Effector memory CD8-positive, alpha-beta T cell (primary cell): ENCODE measurements at places on chromosomes 16 and 17.

DNA sequence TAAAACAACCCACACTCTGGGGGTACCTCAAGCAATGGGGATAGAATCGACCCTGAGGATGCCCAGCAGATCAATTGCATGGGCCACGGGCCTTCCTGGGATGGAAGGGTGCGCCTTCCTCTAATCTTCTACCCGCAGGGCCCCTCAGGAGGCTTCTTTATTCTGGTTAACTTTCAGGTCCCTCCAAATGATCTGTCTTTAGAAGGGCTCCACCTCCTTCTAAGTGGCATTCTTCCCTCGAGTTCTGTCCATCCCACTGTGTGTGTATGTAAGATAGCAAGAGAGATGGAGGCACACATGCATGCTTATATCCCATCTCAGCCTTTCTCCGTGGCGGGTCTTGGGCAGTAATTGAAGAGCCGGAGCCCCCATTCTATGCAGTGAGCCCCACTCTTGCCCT, 125.7 kb downstream of the MRM1 start:
- peaks cover 54% of the 10 kb centered on the region for H3K4me1 ChIP-seq
- DNase-seq: no peak
- H3K36me3 ChIP-seq: peaks cover 10% of the 10 kb centered on the region
- peak overlapping the region; percentile 89 for H3K27ac ChIP-seq

GRCh38 chr16:88651276-88651988, 579 bp upstream of the CYBA start:
- peaks cover 23% of the 10 kb centered on the region for H3K4me1 ChIP-seq
- peak; percentile 75 for DNase-seq
- no peaks in the 10 kb centered on the region for H3K27me3 ChIP-seq
- H3K36me3 ChIP-seq: peaks cover 70% of the 10 kb centered on the region

DNA sequence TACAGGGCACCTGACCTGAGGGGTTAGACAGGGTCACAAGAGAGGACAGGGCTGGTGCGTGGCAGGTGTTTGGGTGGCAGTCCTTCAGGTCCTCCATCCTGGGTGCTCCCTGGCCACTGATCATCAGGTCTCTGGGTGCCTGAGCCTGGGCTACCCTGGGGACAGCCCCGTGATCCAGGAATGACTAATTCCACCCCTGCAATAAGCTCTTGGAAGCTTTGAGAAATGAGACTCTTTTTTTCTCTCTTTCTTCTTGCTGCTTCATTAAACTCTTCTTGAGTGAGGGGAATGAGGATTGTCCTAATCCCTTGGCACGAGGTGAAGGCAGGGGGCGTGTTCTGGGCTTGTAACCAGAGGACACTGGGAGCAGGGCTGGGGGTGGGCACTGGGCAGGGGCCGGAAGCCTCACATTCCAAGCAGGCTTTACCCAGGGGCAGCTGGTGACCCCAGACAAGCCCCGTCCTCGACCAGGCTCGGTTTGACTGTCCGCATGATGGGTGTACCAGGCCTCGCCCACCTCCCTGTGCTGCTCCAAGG, 21.4 kb upstream of the SPNS2 start:
- peaks cover 2% of the 10 kb centered on the region for H3K36me3 ChIP-seq
- DNase-seq: no peak
- H3K27me3 ChIP-seq: no peaks in the 10 kb centered on the region
- peaks cover 14% of the 10 kb centered on the region for H3K4me1 ChIP-seq

GRCh38 chr17:66776999-66777688, 57.8 kb upstream of the CACNG5 start:
- no peak for DNase-seq
- H3K4me1 ChIP-seq: no peaks in the 10 kb centered on the region
- peaks cover 6% of the 10 kb centered on the region for H3K36me3 ChIP-seq
- H3K4me3 ChIP-seq: no peak overlapping the region

GRCh38 chr17:42436391-42436790, 13.3 kb upstream of the CAVIN1 start:
- peaks cover under 1% of the 10 kb centered on the region for H3K4me1 ChIP-seq
- H3K27ac ChIP-seq: no peak overlapping the region
- no peak for DNase-seq
- no peaks in the 10 kb centered on the region for H3K27me3 ChIP-seq

DNA sequence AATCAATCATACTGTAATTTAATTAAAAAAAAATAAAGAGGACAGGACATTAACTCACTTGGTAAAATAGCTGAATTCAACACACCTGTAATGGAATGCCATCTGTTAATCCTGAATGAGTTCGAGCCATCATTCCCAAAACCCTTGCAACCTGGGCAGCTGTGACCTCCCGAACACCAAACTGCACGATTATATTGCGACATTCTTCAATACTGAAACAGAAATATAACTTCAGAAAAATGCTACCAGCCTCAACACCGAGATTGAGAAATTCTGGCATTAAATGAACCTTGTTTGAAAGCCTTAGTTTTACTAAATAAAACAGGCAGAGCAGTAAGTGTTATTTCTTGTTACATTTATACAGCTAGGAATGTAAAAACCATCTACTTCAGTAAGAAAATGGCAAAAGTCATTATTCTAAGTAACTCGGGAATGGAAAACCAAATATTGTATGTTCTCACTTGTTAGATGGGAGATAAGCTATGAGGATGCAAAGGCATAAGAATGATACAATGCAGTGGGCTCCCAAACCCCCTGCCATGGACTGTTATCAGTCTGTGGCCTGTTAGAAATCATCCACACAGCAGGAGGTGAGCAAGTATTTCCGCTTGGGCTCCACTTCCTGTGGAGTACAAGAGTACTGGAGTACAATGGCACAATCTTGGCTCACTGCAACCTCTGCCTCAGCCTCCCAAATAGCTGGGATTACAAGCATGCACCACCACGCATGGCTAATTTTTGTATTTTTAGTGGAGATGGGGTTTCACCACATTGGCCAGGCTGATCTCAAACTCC, 46.5 kb downstream of the CNOT1 start:
- no peaks in the 10 kb centered on the region for H3K27me3 ChIP-seq
- H3K4me1 ChIP-seq: no peaks in the 10 kb centered on the region
- DNase-seq: no peak

GRCh38 chr16:56369202-56369601, 56.1 kb downstream of the AMFR start:
- H3K4me3 ChIP-seq: no peak overlapping the region
- peaks cover 41% of the 10 kb centered on the region for H3K36me3 ChIP-seq
- DNase-seq: no peak
- no peaks in the 10 kb centered on the region for H3K27me3 ChIP-seq
- peaks cover 8% of the 10 kb centered on the region for H3K4me1 ChIP-seq

- H3K27me3 ChIP-seq: no peaks in the 10 kb centered on the region
- H3K27ac ChIP-seq: no peak overlapping the region
- H3K36me3 ChIP-seq: peaks cover 40% of the 10 kb centered on the region
- H3K4me3 ChIP-seq: no peak overlapping the region
These were observed 46.4 kb upstream of the PIK3R6 start for GRCh38 chr17:8913879-8914278.

- H3K27me3 ChIP-seq: peaks cover 29% of the 10 kb centered on the region
- no peak overlapping the region for H3K4me3 ChIP-seq
- H3K4me1 ChIP-seq: no peaks in the 10 kb centered on the region
- no peak for DNase-seq
These were observed 31.1 kb downstream of the DHRS7C start for GRCh38 chr17:9760266-9760665.
